ENCODE measurements at places on chromosomes 5 and 9.
A peak's percentile ranks its signal among the peaks of the same experiment; 100 is the strongest.

- DNase-seq, result no peak
Observed at GRCh38 chr5:12488161-12488560, 583.9 kb upstream of the CTNND2 start.

- peak; percentile 91 for DNase-seq
Observed at GRCh38 chr9:33415501-33416038, 13.2 kb upstream of the AQP7 start.

- no peak for DNase-seq
Observed at GRCh38 chr5:81553567-81554212, 159.8 kb upstream of the ACOT12 start.

GRCh38 chr5:147685993-147686392 is 96.5 kb downstream of the JAKMIP2 start:
- no peak for DNase-seq

DNA sequence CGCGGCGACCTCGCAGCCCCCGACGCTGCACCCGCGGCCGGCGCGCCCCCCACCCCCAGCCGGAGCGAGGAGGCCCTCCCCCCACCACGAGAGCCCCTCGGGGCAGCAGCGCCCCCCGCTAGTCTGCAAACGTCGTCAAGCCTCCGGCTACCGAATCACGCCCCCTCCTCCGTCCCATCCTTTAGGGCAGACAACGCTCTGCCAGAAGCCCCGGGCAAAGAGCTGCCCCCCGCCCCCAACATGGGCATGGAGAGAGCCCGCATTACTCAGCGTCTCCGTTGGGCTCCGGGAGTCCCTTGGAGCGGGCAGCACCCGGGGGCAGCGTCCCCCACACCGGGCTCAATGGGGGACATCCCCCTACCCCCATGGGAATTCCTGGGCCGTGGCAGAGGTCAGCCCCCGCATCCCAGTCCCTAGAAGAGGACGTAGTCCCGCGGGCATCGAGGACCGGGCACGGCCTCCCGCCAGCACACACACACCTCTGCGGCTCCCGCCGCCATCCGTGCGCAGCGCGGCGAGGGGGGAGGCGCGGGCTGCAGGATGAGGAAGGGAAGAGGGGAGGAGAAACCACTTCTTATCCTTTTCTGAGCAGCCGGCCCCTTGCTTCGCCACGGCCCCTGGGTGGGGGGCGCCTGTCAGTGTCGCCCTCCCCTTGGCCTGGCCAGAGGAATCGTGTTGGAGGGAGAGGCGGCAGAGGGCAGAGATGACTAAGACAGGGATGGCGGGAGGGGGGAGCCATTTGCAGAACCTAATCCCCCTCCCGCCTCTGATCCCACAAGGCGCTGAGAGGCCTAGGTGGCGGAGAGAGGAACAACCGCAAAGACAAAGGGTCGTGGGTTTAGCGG is 750 bp downstream of the DNM1 start:
- no peak for DNase-seq

- no peak for DNase-seq
Observed at GRCh38 chr9:85639675-85640186, 102.0 kb downstream of the AGTPBP1 start.

DNA sequence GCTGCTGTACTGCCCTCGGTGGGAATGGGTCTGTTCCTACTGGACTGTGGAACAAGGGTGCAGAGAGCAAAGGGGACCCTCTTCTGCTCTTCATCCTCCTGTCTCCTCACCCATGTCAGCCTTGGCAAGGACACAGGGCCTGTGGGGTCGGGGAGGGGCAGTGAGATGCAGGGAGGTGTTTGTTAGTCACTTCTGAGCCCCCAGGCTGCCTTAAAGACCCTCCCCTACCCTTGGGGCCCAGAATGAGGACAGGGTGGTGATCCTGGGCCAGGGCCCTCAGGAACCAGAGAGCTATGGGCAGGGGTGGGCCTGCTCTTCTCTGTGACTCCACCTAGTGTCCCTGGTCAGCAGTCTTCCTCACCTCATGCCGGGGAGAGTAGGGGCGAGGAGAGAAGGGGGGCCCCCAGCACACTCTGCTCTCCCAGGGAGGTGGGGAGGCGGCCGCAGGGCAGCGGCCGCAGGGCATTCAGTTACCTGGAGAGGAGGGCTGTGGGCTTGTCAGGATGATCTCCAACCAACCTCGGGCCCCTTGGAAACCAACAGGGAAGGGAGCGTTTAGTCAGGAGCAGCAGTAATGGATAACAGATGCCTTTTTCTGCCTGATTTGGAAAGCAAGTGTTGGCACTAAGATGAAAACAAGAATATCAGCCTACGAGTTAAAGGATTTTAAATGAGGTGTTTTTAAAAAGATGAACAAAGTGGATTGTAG is 62.0 kb upstream of the GARNL3 start:
- DNase-seq, result no peak

- DNase-seq, result no peak
Observed at GRCh38 chr9:131117762-131118145, 7.6 kb upstream of the NUP214 start.

- no peak for DNase-seq
Observed at GRCh38 chr9:81690251-81690851, 1.0 kb upstream of the TLE1 start.

GRCh38 chr9:116516456-116516855 is 170.6 kb upstream of the TRIM32 start:
- DNase-seq, result no peak

- DNase-seq, result no peak
Observed at GRCh38 chr9:88533951-88534455, 975 bp upstream of the NXNL2 start.

DNA sequence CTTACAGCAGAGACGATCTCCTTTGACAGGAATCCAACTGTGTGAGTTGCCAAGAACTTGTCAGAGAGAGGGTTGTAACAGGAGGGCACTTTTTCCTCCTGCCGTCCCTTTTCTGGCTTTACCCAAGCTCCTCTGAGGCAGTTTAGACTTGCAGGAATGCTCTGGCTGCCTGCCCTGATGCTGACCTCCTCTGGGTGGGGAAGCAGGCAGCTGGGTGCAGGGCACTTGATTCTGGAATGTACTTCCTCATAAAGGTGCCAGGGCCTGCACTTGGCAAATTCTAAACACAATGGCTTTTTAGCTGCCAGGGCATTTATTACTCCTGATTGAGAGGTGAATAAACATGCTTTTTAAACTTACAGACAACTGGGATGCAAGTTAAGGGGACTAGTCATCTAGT is 190.4 kb downstream of the EPB41L4A start:
- DNase-seq, result no peak

DNA sequence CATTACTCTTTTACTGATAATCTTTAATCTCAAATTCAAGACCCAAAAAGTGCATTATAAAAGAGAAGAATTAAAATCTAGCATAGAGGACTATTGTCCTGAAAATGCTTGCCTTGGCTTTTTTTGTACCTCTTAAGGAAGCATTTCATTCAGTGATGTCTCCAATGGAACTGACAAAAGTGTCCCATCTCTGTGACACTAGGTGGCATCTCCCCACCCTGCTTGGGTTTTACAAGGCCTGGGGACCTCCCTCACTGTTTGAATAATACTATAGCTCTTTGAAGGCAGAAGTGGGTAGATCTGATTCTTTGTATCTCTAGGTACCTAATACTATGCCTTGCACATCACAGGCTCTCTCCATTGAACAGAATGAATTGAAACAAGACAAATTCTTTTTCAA is 180.6 kb downstream of the EPB41L4A start:
- DNase-seq, result no peak

- no peak for DNase-seq
Observed at GRCh38 chr5:67858471-67859031, 357.0 kb upstream of the PIK3R1 start.

DNA sequence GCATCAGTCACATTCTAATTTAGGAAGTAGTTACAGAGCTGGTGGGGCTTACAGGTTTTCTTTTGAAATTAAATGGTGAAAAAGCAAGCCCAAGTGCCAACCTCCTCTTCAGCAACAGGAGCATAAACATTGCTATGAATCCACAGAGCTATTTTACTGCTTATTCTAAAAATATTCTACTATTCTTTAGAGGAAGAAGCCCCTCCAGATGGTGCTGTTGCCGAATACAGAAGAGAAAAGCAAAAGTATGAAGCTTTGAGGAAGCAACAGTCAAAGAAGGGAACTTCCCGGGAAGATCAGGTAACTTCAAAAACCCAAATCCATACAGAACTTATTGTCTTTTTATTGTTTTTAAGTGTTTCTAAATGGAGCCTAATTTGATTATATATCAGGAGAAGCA is 202.8 kb downstream of the CWC27 start:
- DNase-seq, result no peak

DNA sequence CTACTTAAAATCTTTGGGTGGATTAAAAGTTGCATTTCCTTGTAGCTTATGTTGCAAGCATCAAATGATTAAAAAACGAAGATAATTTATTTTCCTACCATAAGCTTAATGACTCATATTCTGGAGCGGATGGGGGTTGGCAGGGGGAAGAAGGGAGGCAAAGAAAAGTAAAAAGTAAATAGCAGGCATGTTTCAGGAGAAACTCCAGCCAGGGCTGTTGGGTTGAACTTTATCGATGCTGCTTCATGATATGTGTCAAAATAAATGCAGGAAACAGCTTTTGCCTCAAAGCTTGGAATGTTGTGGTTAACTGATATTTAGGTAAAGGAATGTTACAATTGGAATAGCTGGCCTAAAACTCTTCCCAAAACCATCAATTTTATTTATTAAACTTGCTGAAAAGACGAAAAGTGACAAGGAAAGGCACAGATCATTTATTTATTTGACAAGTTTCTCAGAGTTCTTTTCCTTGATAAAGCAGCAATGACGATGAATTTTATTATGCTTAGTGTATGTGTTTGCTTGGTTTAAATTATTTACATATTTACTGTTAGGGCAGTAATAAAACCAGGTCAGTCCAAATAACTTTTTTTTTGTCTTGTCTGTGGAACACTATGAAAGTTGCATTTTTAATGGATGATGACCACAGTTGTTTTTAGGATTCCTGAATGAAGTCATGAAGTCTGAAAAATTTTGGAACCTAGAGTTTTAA is 177.9 kb downstream of the PCSK1 start:
- no peak for DNase-seq

GRCh38 chr9:20028849-20029231 is 240.0 kb upstream of the SLC24A2 start:
- DNase-seq, result no peak

- DNase-seq, result no peak
Observed at GRCh38 chr5:68751661-68752060, 342.2 kb upstream of the SLC30A5 start.

GRCh38 chr5:72166070-72166979 is 59.0 kb downstream of the MAP1B start:
- DNase-seq, result no peak

GRCh38 chr9:131111186-131111853 is 14.1 kb upstream of the NUP214 start:
- DNase-seq, result no peak

DNA sequence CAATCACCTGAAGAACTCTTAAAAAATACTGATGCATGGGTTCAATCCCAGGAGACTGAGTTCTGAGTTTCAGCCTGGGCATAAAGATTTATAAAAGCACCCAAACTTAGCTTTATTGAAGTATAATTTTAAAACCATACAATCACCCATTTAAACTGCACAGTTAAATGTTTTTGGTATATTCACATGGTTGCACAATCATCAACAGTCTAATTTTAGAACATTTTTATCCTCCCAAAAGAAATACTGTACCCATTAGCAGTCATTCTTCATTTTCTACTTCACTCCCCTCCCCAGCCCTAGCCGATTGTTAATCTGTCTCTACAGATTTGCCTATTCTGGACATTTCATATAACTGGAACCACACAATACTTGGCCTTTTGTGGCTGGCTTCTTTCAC is 141.7 kb downstream of the ARSB start:
- DNase-seq, result no peak

DNA sequence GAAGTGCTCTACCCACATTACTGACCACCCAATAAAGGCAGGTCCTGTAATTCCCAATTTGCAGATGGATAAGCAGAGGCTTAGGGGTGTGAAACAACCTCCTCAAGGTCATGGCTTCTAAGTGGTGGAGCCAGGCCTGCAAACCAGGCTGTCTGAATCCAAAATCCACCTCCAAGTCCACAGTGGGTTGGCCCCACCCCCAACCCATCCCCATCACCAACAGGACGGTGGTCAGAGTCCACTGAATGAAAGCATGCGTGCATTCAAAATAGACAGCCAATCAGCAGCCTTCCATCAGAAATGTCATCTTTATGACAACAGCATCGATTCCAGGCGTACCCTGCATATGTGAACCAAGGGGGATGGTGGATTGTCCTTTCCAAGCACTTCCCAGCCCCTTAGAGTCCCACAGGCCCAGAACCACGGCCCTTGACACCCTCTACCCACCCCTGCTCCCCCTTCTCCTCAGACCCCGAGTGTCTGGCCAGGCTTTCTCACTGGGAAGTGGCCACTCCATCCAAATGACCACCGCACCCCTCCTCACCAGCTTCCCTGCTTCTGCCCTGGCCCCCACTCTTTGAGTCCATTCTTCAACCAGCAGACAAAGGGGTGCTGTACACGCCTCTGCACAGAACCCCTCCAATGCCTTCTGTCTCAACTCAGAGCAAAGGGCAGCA is 133.1 kb downstream of the KCNIP1 start:
- DNase-seq, result no peak

- no peak for DNase-seq
Observed at GRCh38 chr5:6840136-6840793, 127.0 kb downstream of the TENT4A start.

DNA sequence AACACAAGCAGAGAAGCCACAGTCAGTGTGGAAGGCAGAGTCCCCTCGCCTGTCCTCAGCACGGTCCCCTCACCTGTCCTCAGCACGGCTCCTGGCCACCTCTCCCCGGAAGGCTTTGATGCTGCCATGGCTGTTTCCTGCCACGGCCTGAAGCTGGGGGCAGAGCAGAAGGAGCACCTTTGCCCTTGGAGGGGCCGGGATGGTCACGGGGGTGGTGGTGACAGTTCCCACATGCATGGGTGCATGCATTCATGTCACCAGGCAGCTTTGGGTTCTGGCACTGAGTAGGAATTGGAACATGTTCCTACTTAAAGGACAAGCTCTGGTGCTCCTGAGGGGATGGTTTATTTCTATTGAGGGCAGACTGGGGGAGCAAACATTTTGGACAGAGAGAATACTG is 57.8 kb upstream of the PHYKPL start:
- no peak for DNase-seq

DNA sequence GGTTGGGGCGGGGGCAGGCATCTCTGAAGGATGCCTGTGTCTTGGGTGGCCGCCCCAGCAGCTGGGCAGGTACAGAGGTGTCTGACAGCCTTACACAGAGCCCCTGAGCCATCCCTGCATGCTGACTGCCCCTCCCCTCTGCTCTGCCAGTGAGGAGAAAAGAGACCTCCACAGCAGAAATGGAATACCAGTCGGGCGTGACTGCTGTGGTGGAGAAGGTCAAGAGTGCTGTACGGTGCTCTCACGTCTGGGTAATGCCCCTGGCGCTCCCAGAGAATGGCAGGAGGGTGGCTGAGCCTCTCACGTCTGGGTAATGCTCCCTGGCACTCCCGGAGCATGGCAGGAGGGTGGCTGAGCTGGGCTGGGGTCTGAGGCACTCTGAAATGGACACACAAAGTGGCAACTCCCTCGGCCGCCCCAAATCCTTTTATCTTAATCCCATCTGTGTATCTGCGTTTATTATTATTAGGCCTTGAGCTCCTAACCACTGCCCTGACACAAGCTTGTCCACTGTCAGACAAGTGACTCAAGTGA is 2.5 kb upstream of the RABL6 start:
- DNase-seq, result no peak
